ENCODE measurements at places on chromosomes 12 and 14.

DNA sequence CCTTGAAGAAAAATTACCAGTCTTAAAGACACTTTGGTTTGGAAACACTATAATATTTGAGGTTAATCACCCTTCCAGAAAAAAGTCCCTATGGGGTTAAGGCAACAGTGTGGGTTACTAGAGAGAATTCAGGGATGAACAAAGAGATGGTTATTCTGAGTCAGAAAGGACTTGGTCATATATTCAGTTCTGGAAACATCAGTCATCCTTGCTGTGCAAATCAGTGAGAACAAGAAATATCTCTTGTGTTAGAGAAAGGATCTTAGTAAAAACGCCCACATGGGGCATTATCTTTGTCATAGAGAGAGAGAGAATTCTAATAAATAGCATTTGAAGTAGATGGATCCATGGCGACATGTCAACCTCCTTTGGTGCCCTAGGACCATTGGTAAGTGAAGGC lies 59.4 kb upstream of the E2F7 start:
- no peak for DNase-seq

GRCh38 chr12:48512855-48513254 lies 12.6 kb upstream of the OR8S1 start:
- no peak for DNase-seq

GRCh38 chr12:129903092-129903945 lies 506 bp downstream of the TMEM132D start:
- no peak for DNase-seq

- DNase-seq: no peak
Measured at GRCh38 chr12:104183443-104183842, 32.1 kb upstream of the TXNRD1 start.

- DNase-seq: no peak
Measured at GRCh38 chr14:53408175-53408879, 255.2 kb upstream of the DDHD1 start.

- no peak for DNase-seq
Measured at GRCh38 chr12:560691-561390, 101.1 kb downstream of the B4GALNT3 start.

- no peak for DNase-seq
Measured at GRCh38 chr12:3527181-3527580, 36.2 kb downstream of the PRMT8 start.

All from activated CD4-positive, alpha-beta T cell treated with anti-CD3 and anti-CD28 coated beads for 1 hour (primary cell).